ENCODE measurements at places on chromosomes 11 and 22.

GRCh38 chr11:102306048-102306597 lies 11.2 kb upstream of the BIRC3 start:
- no peak for DNase-seq

GRCh38 chr11:128181088-128181480 lies 406.3 kb downstream of the ETS1 start:
- no peak for DNase-seq

DNA sequence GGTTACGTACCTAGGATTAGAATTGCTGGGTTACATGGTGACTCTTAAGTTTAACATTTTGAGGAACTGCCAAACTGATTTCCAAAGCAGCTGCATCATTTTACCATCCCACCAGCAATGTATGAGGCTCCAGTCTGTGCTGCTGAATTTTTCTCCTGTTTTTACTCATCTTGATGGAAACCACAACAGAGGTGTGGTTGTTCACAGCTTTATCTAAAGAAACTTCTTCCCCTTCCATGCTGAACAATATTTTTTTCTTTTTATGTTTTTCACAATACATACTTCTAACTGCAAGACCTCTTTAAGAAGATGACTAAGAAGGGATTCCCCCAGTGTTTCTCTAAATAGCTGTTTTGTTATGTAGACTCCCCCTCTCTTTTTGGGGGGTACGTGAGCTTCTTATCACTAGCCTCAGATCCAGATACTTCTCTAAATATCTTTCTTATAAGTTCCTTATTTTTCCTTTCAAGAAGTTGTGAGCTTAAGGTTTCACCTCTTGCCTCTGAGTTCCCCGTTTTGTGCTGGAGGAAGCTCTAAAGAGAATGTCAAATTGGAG lies 24.0 kb downstream of the TCP11L1 start:
- DNase-seq, result no peak

DNA sequence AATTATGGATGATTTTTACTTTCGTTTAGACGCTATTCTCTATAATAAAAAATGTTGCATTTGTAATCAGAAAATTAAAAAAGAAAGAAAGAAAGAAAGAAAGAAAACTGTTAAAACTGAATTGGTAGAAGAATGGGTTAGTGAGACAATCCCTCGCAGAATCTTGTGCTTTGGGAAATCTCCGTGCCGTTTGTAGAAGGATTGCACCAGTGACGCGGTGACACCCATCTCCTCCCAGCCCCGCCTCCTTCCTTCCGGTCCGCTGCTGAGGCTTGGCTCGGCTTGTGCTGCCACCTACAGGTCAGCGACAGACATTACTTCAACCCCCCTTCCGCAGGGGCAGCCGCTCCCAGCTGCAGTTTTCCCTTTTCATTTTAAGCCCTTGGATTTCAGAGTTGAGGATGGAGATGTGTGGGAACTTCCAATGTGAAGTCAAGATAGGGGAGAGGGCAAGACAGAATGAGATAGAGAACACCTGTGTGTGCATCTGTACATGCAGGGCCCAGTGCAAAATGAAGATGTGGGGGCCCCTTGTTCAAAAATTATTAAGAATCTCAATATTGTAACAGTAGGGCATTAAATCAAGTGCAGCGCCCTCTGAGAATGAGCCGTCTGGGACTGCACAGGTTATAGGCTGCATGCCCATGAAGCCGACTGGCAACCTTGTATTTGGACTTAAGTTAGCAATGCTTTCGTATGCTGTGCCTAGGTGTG lies 41.1 kb downstream of the TST start:
- DNase-seq, result peak; percentile 80

Measured in activated B cell treated with CpG ODN at 0.5 μM for 24 hours (primary cell).